ENCODE measurements at places on chromosomes 3 and 15.
A peak's percentile ranks its signal among the peaks of the same experiment; 100 is the strongest.

GRCh38 chr3:116391296-116392201 is 53.7 kb downstream of the LSAMP start:
- no peaks in the 10 kb centered on the region for H3K4me1 ChIP-seq
- no peak overlapping the region for H3K4me3 ChIP-seq
- DNase-seq = no peak

DNA sequence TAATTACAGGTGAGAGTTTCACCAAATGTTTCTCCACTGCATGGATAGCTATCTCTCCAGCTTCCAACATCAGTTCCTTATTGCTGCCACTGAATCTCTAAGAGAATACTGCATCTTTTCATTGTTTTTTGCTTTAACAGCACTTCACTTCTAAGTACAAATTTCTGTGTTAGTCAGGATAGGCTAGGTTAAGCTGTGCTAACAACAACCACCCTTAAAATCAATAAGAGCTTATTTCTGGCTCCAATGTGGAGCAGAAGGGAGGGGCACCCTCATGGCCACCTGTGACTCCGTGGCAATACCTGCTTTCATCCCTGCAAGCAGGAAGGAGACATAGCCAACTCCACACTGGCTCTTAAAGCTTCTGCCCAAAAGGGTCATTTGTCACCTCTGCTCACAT is 36.4 kb upstream of the CORO2B start:
- peaks cover 23% of the 10 kb centered on the region for H3K4me1 ChIP-seq
- H3K27me3 ChIP-seq = no peaks in the 10 kb centered on the region
- no peak overlapping the region for H3K4me3 ChIP-seq
- no peak for DNase-seq

GRCh38 chr15:63288778-63289378 is 11.5 kb downstream of the APH1B start:
- no peak overlapping the region for H3K4me3 ChIP-seq
- peaks cover 5% of the 10 kb centered on the region for H3K36me3 ChIP-seq
- no peaks in the 10 kb centered on the region for H3K27me3 ChIP-seq
- H3K27ac ChIP-seq = no peak overlapping the region

- H3K27me3 ChIP-seq = no peaks in the 10 kb centered on the region
- H3K4me1 ChIP-seq = no peaks in the 10 kb centered on the region
- no peak overlapping the region for H3K27ac ChIP-seq
Measured at GRCh38 chr3:16589867-16590624, 15.2 kb downstream of the DAZL start.

- no peak overlapping the region for H3K27ac ChIP-seq
- H3K36me3 ChIP-seq = no peaks in the 10 kb centered on the region
- peaks cover 5% of the 10 kb centered on the region for H3K4me1 ChIP-seq
- H3K4me3 ChIP-seq = no peak overlapping the region
Measured at GRCh38 chr15:66102563-66103292, 150.8 kb downstream of the MEGF11 start.

DNA sequence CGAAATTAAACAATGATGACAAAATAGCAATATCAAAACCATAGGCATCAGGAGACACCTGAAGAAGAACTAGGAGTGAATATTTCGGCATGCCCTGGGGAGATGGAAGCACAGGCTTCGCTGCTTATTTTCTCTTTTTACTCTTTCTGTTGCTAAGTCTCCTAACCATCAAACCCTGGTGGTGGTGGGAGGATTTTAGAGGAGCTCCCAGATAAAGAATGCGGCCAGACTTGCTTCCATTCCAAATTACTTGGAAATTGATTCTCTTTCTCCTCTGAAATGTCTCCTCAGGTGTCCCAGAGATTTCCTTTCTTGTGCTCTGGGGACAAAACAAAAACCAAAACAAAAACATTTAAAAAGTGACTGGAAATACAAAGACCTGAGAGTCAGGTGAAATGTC is 243.0 kb downstream of the KBTBD8 start:
- no peak overlapping the region for H3K27ac ChIP-seq
- H3K27me3 ChIP-seq = no peaks in the 10 kb centered on the region
- H3K4me3 ChIP-seq = no peak overlapping the region

- no peaks in the 10 kb centered on the region for H3K27me3 ChIP-seq
- no peak overlapping the region for H3K27ac ChIP-seq
- no peak overlapping the region for H3K4me3 ChIP-seq
- H3K36me3 ChIP-seq = peaks cover 6% of the 10 kb centered on the region
Measured at GRCh38 chr3:43331381-43331780, 45.0 kb downstream of the SNRK start.

DNA sequence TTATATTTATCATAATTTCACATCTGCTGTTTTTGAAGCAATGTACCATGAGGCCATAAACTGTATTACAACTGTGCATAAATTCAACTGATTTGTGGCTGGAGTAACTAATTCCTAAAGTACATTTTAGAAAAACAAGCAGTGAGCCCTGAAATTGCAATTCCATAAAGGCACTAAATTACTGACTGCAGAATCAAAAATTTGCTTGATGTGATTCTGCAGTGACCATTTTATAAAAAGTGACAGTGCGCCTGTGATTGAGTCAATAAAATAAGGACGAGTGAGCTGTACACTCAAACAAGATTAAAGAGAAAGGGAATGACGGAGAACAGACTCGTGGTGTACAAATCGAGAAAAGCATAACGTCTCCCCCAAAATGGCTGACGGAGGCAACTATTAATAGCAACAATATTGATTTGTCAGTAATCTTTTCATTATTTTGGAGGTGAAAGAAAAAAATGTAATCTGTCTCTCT is 121.4 kb upstream of the MEIS2 start:
- no peak for DNase-seq
- H3K4me3 ChIP-seq = no peak overlapping the region
- no peaks in the 10 kb centered on the region for H3K27me3 ChIP-seq

- DNase-seq = no peak
- H3K36me3 ChIP-seq = no peaks in the 10 kb centered on the region
- H3K27ac ChIP-seq = no peak overlapping the region
- H3K27me3 ChIP-seq = no peaks in the 10 kb centered on the region
- no peak overlapping the region for H3K4me3 ChIP-seq
Measured at GRCh38 chr3:21462141-21462540, 288.9 kb downstream of the ZNF385D start.

GRCh38 chr3:28916713-28917499 is 364.0 kb upstream of the RBMS3 start:
- peaks cover 23% of the 10 kb centered on the region for H3K4me1 ChIP-seq
- no peaks in the 10 kb centered on the region for H3K27me3 ChIP-seq
- peak overlapping the region; percentile 66 for H3K27ac ChIP-seq
- peak overlapping the region; percentile 63 for H3K4me3 ChIP-seq
- H3K36me3 ChIP-seq = no peaks in the 10 kb centered on the region

- H3K27me3 ChIP-seq = no peaks in the 10 kb centered on the region
- H3K4me1 ChIP-seq = peaks cover 69% of the 10 kb centered on the region
- peak overlapping the region; percentile 96 for H3K27ac ChIP-seq
- H3K36me3 ChIP-seq = no peaks in the 10 kb centered on the region
- DNase-seq = no peak
Measured at GRCh38 chr3:33437556-33438283, 2.5 kb downstream of the UBP1 start.

DNA sequence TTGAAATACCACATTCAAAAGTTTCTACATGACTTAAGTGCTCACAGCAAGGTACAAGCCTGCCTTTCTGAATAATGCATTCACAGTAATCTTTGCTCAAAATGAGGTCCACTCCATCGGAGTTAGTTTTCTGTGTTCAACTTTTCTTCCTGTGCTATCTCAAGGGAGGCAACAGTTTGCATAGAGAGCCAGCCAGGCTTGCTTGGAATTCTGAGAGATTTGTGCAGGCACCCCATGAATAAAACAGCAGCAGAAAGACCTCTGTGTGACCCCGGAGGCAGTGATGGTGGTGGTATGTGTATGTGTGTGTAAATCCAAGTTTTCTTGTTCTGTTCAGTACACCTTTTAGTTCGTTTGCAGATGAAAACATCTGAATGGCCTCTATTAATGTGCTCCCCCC is 124.0 kb downstream of the ADAMTS9 start:
- no peaks in the 10 kb centered on the region for H3K36me3 ChIP-seq
- no peaks in the 10 kb centered on the region for H3K4me1 ChIP-seq
- DNase-seq = no peak
- H3K27me3 ChIP-seq = no peaks in the 10 kb centered on the region
- no peak overlapping the region for H3K4me3 ChIP-seq

- peak overlapping the region; percentile 16 for H3K27ac ChIP-seq
- H3K27me3 ChIP-seq = no peaks in the 10 kb centered on the region
- no peak for DNase-seq
- no peaks in the 10 kb centered on the region for H3K36me3 ChIP-seq
- peak overlapping the region; percentile 68 for H3K4me3 ChIP-seq
- H3K4me1 ChIP-seq = peaks cover 5% of the 10 kb centered on the region
Measured at GRCh38 chr15:92733090-92733933, 77.7 kb upstream of the FAM174B start.

GRCh38 chr3:48194446-48195071 is 6.3 kb upstream of the CDC25A start:
- no peak overlapping the region for H3K4me3 ChIP-seq
- H3K27ac ChIP-seq = no peak overlapping the region
- no peaks in the 10 kb centered on the region for H3K27me3 ChIP-seq
- H3K36me3 ChIP-seq = no peaks in the 10 kb centered on the region
- H3K4me1 ChIP-seq = no peaks in the 10 kb centered on the region

- H3K27ac ChIP-seq = no peak overlapping the region
- no peaks in the 10 kb centered on the region for H3K36me3 ChIP-seq
- no peak overlapping the region for H3K4me3 ChIP-seq
- no peaks in the 10 kb centered on the region for H3K4me1 ChIP-seq
Measured at GRCh38 chr3:19595884-19596283, 338.1 kb downstream of the EFHB start.
